ENCODE measurements at places on chromosomes 4 and X.

- no peak for DNase-seq
Measured at GRCh38 chrX:65537229-65537628, 2.6 kb upstream of the LAS1L start.

DNA sequence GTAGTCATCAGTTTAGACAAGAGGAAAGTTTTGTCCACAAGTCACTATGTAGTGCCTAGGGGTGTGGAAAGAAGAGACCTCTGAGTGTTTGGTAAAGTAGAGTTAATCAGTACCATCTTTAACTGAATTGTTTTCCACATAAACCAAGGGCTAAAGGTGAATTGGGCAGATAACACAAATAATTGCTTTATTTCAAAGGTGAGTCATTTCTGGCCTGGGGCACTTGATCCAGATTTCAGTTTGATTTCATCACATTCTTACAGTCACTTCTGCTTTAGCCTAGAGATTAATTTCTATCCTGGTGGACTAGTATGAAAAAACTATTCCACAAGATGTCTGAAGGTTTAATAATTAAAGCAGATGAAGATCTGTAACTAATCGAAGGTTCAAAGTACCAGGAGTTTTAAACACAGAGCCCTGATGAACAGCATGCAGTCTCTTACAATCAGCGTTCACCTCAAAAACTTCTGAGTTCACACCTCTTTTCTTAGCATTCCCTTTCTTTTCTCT is 74.5 kb upstream of the BOD1L1 start:
- DNase-seq = peak; percentile 48

GRCh38 chr4:124958847-124959246 is 246.3 kb upstream of the ANKRD50 start:
- DNase-seq = no peak

- no peak for DNase-seq
Measured at GRCh38 chr4:1547131-1547855, 136.8 kb downstream of the FAM53A start.

DNA sequence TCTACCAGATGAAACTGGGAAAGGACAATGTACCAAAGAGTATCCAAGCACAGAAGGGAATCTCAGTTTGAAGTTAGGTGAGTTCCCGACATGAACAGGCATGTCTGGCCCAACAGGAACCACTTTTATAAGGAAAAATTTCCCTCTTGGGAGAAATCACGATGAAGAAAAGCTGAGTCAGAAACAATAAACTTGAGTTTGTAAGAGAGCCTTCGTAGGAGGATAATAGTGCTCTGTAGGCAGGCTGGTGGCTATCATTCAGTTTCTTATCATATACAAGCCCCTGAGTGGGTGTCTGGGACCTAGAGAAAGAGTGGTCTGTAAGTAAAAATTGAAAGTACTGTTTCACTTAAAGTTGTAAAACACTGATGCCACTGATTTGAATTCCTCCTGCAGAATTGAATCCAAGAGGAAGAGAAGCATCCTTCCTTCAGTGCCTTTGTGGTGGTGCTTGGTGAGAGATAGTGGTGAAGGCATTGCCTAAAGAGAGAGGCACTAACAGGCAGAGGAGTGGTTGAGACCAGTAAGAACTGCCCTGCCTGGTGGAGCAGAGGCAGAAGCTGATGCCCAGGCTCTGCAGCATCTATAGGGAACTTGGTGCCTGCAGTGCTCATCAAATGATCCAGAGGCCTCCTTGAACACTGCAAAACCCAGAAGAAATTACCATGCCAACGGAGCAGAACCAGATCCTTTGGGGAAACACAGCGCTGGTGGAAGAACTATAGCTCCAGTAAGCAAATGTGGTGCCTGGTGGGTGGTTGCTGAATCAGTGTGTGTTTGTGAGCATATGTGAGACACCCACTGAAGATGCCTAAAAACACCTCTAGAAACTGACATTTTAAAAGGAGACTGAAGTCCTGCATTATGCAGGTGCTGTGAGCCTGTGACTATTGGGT is 31.7 kb upstream of the METAP1 start:
- no peak for DNase-seq
